ENCODE measurements at places on chromosomes 5 and 9. TPM values are rescaled to one million over a fixed set of nuclear protein-coding genes. Genes with fewer than 3 reads are reported as not detected.

The APC gene
- total RNA-seq, result 53.7 TPM

DNA sequence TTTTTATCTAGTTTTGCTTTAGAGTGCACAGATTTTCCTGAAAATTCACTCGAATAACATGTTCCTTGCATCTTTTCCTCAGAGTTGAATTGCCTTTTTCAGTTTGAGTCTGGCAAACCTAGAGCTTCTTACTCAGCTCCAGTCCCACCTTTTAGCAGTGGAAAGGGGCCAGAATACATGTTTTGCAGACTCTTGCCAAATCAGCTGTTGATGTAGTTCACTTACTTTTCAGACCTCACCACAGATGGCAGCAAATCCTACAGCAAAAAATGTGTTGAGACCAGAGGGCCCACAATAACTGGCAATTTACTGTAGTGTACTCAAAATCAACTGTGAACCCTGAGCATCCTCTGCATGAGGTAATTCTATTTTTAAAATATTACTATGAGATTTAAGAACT, 545.2 kb upstream of the ACO1 start:
- no peak for DNase-seq

The PLCXD3 gene
- total RNA-seq, result not detected

GRCh38 chr5:115180165-115180709, 10.5 kb upstream of the TRIM36 start:
- DNase-seq, result no peak
